GM12878 (cell line): ENCODE measurements at places on chromosomes 2 and 18. TPM values are rescaled to one million over a fixed set of nuclear protein-coding genes. Genes with fewer than 3 reads are reported as not detected.

RRM2 gene
- 231 and 270 TPM in 2 replicates for total RNA-seq

DHRS9 gene
- 0.16 TPM in 1 of 2 replicates, not detected in the other for total RNA-seq

IL36RN gene
- not detected in 2 replicates for total RNA-seq

DPP4 gene
- total RNA-seq: 6.3 and 7.0 TPM in 2 replicates

PER2 gene
- 11.1 and 15.1 TPM in 2 replicates for total RNA-seq

DNA sequence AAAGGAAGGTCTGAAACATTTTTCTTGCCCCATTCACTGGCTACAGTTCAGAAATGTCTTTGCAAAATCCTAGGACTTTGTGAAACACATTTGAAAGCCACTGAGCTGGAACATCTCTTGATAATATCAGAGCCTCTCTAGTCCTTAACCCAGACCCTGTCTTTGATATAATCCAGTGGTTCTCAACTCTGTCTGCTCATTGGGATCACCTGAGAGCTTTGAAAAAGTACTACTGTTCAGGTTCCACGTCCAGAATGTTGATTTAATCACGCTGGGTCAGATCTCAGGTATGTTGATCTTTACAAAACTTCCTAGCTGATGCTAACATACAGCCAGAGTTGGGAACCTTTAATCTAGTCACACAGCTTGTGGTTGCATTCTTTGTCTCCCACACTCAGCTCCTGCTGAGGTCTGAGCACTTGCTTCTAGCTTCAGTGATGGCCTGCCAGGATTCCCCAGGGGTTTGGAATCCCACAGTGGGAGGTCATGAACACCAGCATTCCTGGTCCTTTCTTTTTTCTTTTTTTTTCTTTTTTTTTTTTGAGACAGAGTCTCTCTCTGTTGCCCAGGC, 262.7 kb downstream of the SETBP1 start:
- no peak overlapping the region for H3K4me3 ChIP-seq
- H3K36me3 ChIP-seq: no peaks in the 10 kb centered on the region
- no peaks in the 10 kb centered on the region for H3K4me1 ChIP-seq
- no peak overlapping the region for H3K27ac ChIP-seq
- no peaks in the 10 kb centered on the region for H3K27me3 ChIP-seq

GRCh38 chr2:124065636-124066035, 40.5 kb downstream of the CNTNAP5 start:
- no peaks in the 10 kb centered on the region for H3K36me3 ChIP-seq
- H3K4me1 ChIP-seq: no peaks in the 10 kb centered on the region
- no peaks in the 10 kb centered on the region for H3K27me3 ChIP-seq
- DNase-seq: no peak

- no peak overlapping the region for H3K27ac ChIP-seq
- no peaks in the 10 kb centered on the region for H3K4me1 ChIP-seq
- H3K4me3 ChIP-seq: no peak overlapping the region
- H3K36me3 ChIP-seq: no peaks in the 10 kb centered on the region
Observed at GRCh38 chr2:63403820-63404219, 184.5 kb downstream of the WDPCP start.

DNA sequence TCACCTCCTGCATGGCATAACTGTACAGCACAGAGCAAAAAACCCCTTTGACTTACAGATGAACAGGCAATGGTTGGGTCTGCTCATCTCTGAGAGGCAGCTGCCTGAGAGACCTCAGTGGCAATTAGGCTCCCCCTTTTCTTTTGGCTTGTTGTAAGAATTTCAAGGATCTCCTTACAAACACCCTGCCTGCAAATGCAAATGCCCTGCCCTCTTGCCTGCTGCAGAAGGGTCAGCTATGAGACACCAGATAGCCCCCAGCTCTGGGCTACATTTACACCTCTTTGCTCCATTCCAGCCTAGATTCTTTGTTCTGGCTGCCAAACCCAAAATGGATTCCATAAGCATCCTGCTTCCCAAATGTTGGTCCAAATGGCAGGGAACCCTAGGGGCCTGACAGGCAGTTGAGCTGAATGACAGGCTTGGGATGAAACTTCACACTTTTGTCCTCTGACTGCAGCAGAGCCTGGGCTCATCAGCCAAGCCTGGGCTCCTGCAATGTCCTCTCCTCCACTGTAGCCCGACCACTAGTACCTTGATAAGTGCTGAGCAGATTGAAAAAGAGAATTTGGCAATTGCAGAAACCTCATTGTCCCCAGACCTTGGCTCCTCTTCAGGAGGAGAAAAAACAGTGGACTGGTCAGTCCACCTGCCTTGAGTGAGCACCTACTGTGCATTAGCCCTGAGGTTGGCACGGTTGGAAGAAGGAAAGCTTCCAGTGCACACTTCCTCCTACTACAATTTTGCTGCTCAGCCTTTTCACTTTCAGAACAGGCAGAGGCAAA, 678.3 kb downstream of the BCL11A start:
- no peak overlapping the region for H3K27ac ChIP-seq
- 0 out of 2 replicates have a peak, but pooled peaks cover 2% of the 10 kb centered on the region for H3K27me3 ChIP-seq
- no peaks in the 10 kb centered on the region for H3K36me3 ChIP-seq
- no peak overlapping the region for H3K4me3 ChIP-seq

DNA sequence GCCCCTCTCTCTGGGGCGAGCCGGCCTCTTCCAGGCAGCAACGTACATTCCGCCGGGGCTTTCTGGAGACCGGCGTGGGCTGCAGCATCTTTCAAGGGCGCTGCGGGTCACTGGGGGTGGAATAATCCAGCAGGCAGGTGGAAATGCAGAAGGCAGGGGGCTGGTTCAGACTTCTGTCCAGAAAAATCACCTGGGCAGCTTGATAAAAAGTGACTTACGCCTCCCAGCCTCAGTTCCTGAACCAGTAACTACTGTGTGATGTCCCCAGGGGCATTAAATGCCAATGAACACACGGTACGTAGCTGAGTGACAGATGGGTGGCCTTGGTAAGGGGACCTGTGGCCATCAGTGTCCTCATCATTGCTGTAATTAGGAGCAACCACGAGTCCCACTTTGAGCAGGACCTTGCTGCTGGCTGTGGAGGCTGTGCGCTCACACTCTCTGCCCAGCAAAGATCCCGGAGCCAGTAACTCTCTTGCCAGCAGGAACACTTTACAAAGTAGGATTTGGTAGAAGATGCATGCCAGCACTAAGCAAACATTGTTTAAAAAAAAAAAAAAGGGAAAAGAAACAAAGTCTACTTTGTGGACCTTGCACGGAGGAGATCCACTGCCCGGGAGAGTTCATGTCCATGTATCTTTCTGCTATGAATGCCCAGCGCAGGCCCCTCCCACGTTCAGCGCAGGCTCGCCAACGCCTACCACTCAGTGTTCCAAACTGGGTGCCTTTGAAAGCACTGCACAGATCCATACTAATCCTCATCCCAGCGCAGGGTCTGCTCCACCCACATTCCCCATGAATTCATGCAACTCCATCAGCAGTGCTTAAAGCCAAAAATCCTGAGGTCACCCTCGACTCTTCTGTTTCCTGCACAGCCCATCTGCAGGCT, 177.3 kb downstream of the HDAC4 start:
- DNase-seq: no peak
- H3K36me3 ChIP-seq: no peaks in the 10 kb centered on the region
- no peak overlapping the region for H3K27ac ChIP-seq
- no peaks in the 10 kb centered on the region; the same call in 1 of the 2 replicates for H3K4me1 ChIP-seq

DNA sequence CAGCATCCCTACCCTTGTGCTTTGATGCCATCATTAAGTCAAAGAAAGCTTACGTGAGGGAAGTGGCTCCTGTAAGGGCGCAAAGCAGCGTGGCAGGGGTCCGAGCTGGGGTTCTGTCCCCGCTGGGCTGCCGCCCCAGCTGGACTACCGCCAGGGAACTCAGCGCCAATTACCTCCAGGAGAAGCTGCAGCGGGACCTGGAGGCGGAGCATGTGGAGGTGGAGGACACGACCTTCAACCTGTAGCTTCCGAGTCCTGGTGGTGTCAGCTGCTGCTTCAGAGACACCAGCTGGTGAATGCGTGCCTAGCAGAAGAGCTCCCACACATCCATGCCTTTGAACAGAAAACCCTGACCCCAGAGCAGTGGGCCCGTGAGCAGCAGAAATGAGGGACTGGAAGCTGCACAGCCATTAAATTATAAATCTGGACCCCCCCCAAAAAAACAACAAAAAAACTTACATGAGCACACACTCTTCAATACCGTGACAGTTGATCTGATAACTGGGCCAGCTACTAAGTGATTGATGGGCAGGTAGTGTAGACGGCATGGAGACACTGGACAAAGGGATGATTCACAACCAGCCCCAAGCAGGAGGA, 20.1 kb upstream of the YES1 start:
- H3K27ac ChIP-seq: no peak overlapping the region
- H3K4me3 ChIP-seq: no peak overlapping the region
- no peaks in the 10 kb centered on the region for H3K36me3 ChIP-seq
- DNase-seq: no peak

DNA sequence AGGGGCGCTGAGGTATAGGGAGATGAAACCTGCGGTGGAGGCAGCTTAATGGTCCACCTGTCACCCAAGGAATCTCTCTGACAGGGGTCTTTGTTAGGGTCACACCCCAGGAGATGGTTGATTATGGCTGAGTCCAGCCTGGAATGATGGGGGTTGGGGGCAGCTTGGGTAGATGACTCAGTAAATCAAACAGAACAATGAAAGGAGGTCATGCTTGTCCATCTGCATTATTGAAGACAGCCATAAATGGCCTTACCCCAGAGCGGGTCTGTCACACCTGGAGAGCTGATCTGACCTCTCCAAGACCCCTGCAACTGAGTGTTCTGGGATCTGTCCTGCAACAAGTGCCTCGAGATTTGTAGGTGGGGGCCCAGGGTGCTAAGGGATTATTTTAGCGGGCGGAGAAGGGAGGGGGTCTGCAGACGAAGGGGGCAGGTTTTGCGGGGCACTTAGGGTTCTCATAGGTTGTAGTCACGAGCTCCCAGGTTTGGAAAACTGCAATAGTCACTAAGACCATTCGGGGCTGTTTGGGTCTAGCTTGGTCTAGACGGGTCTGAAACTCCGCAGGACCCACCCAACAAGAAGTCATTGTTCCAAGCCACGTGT, 771 bp upstream of the IGFBP2 start:
- no peak overlapping the region for H3K4me3 ChIP-seq
- H3K27ac ChIP-seq: no peak overlapping the region
- DNase-seq: no peak
- no peaks in the 10 kb centered on the region for H3K36me3 ChIP-seq
- H3K27me3 ChIP-seq: peaks cover 11% of the 10 kb centered on the region

DNA sequence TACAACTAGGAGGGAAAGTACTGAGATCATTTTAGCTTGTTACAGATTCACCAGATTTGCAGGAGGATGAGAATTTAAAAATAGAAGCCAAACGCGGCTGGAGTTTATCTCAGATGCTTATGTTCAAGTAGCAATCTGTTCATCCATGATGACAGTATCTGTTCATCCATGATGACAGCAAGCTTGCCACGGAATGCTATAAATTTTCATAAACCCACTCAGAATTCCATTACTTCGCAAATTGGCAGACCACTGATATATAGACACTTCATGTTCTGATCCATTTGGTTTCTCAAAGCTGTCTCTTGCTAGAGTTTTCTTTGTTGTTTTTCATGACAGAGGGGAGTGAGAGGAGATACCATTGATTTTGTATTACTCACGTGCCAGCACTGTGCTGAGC, 84.2 kb downstream of the GAREM1 start:
- H3K36me3 ChIP-seq: no peaks in the 10 kb centered on the region
- DNase-seq: no peak
- no peaks in the 10 kb centered on the region for H3K27me3 ChIP-seq
- no peak overlapping the region for H3K4me3 ChIP-seq
- no peaks in the 10 kb centered on the region for H3K4me1 ChIP-seq

DNA sequence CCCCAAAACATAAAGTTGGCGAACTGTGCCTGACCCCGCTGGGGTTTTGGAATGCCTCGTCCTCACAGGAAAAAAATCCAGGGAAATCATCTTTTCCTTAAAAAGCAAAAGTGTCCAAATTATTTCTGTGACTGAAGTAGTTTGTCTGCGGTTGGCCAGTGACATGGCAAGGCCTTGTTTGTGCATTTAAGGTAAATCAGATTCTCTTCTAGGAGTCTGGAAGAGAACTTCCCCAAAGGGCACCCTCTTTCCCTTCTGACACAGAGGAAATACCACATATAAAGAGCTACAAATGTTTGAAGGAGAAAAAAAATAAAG, 737 bp upstream of the CYB5A start:
- H3K4me3 ChIP-seq: peak overlapping the region; percentile 61; the same call in 1 of the 2 replicates
- no peaks in the 10 kb centered on the region for H3K36me3 ChIP-seq
- H3K4me1 ChIP-seq: peaks cover 3% of the 10 kb centered on the region

DNA sequence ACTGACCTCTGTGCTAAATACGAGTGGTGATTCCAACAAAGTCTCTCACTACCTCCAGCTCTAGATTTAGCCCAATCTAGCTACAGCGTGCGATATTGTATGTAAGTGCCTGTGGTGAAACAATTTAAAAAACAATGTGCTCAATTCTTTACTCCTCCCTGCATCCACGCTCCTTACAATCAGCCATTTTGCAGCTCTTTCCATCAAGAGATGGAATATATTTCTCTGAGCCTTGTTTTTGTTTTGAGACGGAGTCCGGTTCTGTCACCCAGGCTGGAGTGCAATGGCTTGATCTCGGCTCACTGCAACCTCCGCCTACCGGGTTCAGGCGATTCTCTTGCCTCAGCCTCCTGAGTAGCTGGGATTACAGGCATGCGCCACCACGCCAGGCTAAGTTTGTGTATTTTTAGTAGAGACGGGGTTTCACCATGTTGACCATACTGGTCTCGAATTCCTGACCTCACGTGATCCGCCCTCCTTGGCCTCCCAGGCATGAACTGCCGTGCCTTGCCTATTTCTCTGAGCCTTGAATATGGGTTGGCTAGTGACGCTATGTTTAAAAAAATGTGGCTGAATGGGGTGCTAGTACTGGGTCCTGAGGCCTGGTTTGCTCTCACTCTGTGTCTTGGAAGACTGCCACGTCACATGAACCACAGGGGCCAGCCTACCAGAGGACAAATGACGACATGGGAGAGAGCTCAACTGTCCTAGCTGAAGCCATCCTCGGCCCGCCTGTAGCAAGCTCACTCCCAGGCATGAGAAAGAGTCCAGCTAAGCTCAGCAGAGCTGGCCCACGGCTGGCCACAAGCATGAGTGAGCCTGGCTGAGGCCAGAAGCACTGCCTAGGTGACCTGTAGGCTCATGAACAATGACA, 14.8 kb downstream of the WDFY1 start:
- DNase-seq: no peak
- peaks cover 4% of the 10 kb centered on the region for H3K4me1 ChIP-seq
- no peak overlapping the region for H3K4me3 ChIP-seq
- no peaks in the 10 kb centered on the region for H3K27me3 ChIP-seq
- H3K27ac ChIP-seq: no peak overlapping the region
- H3K36me3 ChIP-seq: peaks cover 2% of the 10 kb centered on the region; the same call in 1 of the 2 replicates

DNA sequence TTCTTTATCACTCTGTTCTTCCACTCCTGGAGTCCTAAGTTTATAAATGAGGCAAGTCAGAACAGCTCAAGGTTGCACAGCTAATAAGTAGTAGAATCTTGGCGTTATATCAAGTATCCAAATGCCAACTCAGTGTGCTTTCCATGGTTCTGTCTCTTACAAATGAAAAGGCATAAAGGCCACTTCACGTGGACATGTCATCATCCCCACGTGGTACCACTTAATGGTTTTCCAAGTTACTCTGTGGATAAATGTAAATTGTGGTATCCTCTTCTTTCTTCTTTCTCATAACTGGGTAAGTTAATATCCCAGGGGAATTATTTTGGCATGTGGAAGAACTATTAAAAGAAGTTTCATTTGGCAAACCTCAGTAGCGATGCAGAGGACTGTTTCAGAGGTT, 131.5 kb upstream of the L3MBTL4 start:
- H3K36me3 ChIP-seq: no peaks in the 10 kb centered on the region
- no peak for DNase-seq
- no peaks in the 10 kb centered on the region for H3K4me1 ChIP-seq
- no peak overlapping the region for H3K4me3 ChIP-seq
